ENCODE measurements at places on chromosomes 3 and 15.

DNA sequence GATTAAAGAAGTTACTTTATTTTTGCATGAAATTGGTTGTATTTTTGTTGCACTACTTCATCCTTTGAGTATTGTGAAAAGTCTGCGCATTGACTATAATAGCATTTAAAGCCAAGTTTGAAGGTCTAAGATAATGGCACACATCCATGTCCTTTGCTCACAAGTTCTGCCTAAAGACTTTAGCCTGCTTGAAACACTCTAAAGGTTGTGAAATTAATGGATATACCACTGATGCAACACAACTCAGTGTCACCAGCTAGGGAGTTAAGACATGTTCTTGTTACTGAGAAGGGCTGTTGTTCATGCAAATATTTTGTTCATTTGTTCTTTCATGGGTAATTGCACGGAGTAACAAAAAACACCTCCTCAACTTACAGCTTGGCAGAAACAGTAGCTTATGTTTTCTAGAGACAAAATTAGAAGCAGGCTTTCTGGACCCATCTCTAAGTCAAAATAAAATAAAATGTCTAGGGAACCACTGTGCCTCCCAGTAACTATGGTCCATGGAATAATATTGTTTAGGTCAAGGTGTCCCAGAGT is 83.9 kb downstream of the PPARG start:
- no peak for DNase-seq

DNA sequence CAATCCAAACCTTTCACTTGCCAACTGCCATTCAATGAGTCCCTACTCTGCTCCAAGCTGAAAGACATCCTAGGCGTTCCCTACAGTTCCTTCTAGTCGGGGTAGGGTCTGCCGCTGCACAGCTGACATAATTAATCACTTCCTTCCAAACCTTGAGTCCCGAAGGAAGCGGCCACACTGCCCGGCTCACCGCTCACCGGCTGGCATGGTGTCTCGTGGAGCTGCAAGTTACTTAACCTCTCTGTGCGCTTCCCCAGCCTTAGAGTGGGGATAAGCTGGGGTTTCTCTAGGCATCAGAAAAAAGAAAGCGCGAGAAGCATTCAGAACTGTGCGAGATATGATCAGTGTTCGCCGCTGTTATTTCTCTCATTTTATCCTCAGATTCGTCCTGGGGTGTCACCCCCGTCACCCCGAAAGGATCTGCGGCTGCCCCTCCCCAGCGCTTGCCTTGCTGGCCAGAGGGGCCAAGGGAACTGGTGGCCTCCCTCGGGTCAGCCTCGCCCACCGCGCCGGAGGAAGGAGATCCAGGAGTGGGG is 748 bp downstream of the MRPS25 start:
- DNase-seq: no peak

DNA sequence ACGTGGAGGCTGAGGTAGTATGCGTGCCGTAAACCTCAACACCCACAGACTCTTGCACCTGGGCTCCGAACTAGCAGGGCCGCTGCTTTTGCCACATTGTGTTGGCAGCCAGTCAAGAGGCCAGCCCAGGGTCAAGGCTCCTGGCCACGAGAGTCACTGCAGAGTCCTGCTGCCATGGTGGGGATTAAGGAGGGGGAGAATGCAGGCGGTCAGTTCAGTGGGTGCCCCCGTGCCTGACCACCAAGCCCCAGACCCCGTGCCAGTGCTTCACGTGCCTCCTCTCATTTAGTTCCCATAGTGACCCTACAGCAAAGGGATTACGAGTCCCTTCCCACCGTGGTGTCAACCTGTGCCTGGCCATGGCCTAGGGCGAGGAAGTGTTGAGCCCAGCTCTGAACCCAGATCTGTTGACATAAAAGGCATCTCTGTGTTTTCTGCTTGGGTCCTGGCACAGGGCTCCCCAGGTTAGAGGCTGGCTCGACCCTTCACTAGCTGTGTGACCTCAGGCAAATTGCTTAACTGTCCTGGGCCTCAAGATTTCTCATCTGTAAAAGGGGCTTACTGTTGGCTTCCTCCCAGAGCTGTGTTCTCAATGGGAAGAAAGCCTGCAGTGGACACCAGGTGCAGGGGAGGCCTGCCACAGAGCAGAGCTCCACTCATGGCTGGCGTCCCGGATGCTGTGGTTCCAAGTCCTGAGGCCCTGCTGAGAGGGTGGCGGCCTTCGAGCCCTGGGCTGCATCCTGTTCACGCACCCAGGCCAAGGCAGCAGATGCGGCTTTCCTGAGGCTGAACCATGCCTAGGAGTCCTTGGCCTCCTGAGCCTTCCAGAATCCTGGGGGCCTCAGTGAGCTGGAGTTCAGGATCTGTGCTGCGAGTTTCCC is 32.8 kb downstream of the FBLN2 start:
- no peak for DNase-seq

- DNase-seq: no peak
Observed at GRCh38 chr3:52670621-52671521, 14.8 kb downstream of the PBRM1 start.

DNA sequence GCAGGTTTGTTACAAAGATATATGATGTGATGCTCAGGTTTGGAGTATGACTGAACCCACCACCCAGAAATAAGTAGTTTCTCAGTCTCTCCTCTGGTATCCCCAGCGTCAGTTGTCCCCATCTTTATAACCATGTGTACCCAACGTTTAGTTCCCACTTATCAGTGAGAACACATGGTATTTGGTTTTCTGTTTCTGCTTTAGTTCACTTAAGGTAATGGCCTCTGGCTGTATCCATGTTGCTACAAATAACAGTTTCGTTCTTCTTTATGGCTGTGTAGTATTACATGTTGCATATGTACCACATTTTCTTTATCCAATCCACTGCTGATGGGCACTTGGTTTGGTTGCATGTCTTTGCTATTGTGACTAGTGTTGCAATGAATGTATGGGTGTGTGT is 132.3 kb downstream of the LMLN start:
- DNase-seq: no peak

GRCh38 chr3:169145540-169146178 is 517.9 kb downstream of the MECOM start:
- DNase-seq: no peak

- DNase-seq: no peak
Observed at GRCh38 chr15:55253580-55253979, 36.0 kb downstream of the RAB27A start.

DNA sequence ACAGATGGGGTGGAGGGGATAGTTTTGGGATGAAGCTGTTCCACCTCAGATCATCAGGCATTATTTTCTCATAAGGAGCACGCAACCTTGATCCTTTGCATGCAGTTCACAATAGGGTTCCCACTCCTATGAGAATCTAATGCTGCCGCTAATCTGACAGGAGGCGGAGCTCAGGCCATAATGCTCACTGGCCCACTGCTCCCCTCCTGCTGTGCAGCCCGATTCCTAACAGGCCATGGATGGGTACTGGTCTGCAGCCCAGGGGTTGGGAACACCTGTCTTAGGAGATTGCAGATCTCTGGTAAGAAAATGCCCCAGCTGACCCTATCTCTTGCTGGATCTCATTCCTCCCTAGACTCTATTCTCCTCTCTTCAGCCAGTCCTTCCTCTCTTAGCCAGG is 6.8 kb downstream of the CSTA start:
- no peak for DNase-seq

DNA sequence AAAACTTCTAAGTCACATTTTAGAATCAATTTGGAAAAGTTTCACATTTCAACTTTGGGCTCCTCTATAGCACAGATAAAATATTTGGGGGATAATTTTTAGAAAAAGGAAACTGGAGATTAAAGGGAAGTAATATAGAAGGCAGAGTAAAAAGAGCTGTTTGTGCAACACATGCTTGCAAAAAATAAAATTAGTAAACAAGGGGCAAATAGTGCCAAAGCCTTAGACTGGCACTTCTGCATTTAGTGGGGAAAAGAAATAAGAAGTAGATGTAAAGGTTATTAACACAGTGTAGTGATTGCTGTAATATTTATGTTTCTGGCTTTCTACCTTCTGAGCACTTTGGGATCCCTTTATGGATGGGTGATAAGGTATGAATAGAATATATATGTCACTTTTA is 246.6 kb downstream of the CBLB start:
- DNase-seq: no peak

DNA sequence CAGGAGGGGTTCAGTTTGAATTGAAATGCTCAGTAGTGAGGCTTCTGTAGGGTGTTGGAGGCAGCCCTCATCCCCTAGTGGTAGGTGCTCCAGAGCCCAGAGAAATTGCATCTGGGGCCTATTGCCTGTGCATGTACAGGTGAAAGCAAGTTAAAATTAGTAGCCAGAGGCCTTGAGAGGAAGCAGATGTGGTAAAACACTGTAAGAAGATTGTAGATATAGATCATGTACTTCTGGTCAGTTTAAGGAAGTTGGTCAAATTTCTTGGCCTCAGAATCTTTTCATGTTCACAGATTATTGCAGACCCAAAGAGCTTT is 34.6 kb downstream of the IGSF10 start:
- no peak for DNase-seq

Measured in stimulated activated CD4-positive, alpha-beta T cell treated with anti-CD3 and anti-CD28 coated beads, Interleukin-1b, Interleukin-23, amount 100 ng/mL, for 1 hour (primary cell).